ENCODE measurements at places on chromosomes 12 and 14.

GRCh38 chr12:47938093-47938492 lies 25.3 kb upstream of the TMEM106C start:
- no peak for DNase-seq

- DNase-seq: no peak
These were observed 776 bp downstream of the BMP4 start for GRCh38 chr14:53955671-53956426.

- DNase-seq: no peak
These were observed 63.0 kb downstream of the FOS start for GRCh38 chr14:75341620-75342019.

- DNase-seq: no peak
These were observed 108.1 kb downstream of the LRIG3 start for GRCh38 chr12:58812214-58812613.
